GM23248 (cell line): ENCODE measurements at places on chromosomes 2 and 18. TPM values are rescaled to one million over a fixed set of nuclear protein-coding genes. Genes with fewer than 3 reads are reported as not detected.

Gene TOGARAM2
- polyA plus RNA-seq: 0.03 TPM in 1 of 2 replicates, not detected in the other

Gene STAT4
- polyA plus RNA-seq: 1.9 and 2.2 TPM in 2 replicates

Gene DSG1
- polyA plus RNA-seq: not detected in 2 replicates

Gene WNT10A
- not detected in 2 replicates for polyA plus RNA-seq

Gene UPP2
- not detected in 2 replicates for polyA plus RNA-seq

Gene REG3A
- polyA plus RNA-seq: not detected in 2 replicates

Gene C2orf80
- polyA plus RNA-seq: not detected in 2 replicates

Gene CROCC2
- polyA plus RNA-seq: not detected in 2 replicates

Gene SNED1
- polyA plus RNA-seq: 6.1 and 7.7 TPM in 2 replicates

Gene TBR1
- polyA plus RNA-seq: not detected in 2 replicates

Gene TTC21B
- polyA plus RNA-seq: 6.6 and 7.6 TPM in 2 replicates

Gene KLF11
- 4.8 and 4.9 TPM in 2 replicates for polyA plus RNA-seq

Gene ANKRD53
- 0.65 and 1.2 TPM in 2 replicates for polyA plus RNA-seq

Gene COL6A3
- polyA plus RNA-seq: 344 and 350 TPM in 2 replicates

Gene FHOD3
- polyA plus RNA-seq: 1.4 and 1.6 TPM in 2 replicates

Gene NGEF
- polyA plus RNA-seq: 0.35 TPM in 1 of 2 replicates, not detected in the other

Gene ZEB2
- polyA plus RNA-seq: 25.6 and 26.2 TPM in 2 replicates

Gene C2orf78
- not detected in 2 replicates for polyA plus RNA-seq

Gene RAPGEF4
- 0.22 TPM in 1 of 2 replicates, not detected in the other for polyA plus RNA-seq

Gene CCDC178
- not detected in 2 replicates for polyA plus RNA-seq

Gene ANKRD30BL
- polyA plus RNA-seq: not detected in 2 replicates

Gene HOXD13
- 1.9 and 2.4 TPM in 2 replicates for polyA plus RNA-seq

Gene MAPK4
- not detected in 2 replicates for polyA plus RNA-seq

Gene SLC23A3
- polyA plus RNA-seq: 0.24 and 0.58 TPM in 2 replicates

Gene LRATD1
- 0.86 and 1.3 TPM in 2 replicates for polyA plus RNA-seq

Gene KYNU
- 0.15 TPM in 1 of 2 replicates, not detected in the other for polyA plus RNA-seq

Gene MYO3B
- polyA plus RNA-seq: not detected in 2 replicates

Gene ZDBF2
- 2.5 and 3.0 TPM in 2 replicates for polyA plus RNA-seq

Gene GCKR
- polyA plus RNA-seq: 0.59 and 0.71 TPM in 2 replicates

Gene COA5
- polyA plus RNA-seq: 38.2 and 42.0 TPM in 2 replicates

Gene ST8SIA3
- not detected in 2 replicates for polyA plus RNA-seq

Gene CHRND
- not detected in 2 replicates for polyA plus RNA-seq

Gene LRP1B
- polyA plus RNA-seq: not detected in 2 replicates

Gene ADAM23
- polyA plus RNA-seq: 1.7 and 1.8 TPM in 2 replicates

Gene PTPRN
- 29.2 and 30.5 TPM in 2 replicates for polyA plus RNA-seq

Gene APOB
- not detected in 2 replicates for polyA plus RNA-seq

Gene RFX8
- 4.4 and 5.9 TPM in 2 replicates for polyA plus RNA-seq

Gene CD8B2
- not detected in 2 replicates for polyA plus RNA-seq

Gene CDCA7
- 2.9 and 3.2 TPM in 2 replicates for polyA plus RNA-seq

Gene PAIP2B
- 0.10 and 0.11 TPM in 2 replicates for polyA plus RNA-seq

Gene ADRA2B
- not detected in 2 replicates for polyA plus RNA-seq

Gene REEP1
- 0.27 TPM in 1 of 2 replicates, not detected in the other for polyA plus RNA-seq

Gene RESP18
- polyA plus RNA-seq: not detected in 2 replicates

Gene TSHZ1
- 2.2 and 2.4 TPM in 2 replicates for polyA plus RNA-seq

Gene FRZB
- polyA plus RNA-seq: 0.08 TPM in 1 of 2 replicates, not detected in the other

Gene NTSR2
- polyA plus RNA-seq: not detected in 2 replicates
